Natural killer cell treated with Interleukin-12 subunit alpha and Interleukin-12 subunit beta and Interleukin-15 and Interleukin-18, amount 100 ng/mL, for 72 hours (primary cell): ENCODE measurements at places on chromosomes 4 and X.

- H3K27me3 ChIP-seq, result peaks cover 19% of the 10 kb centered on the region
- no peak overlapping the region for H3K27ac ChIP-seq
- H3K4me3 ChIP-seq, result no peak overlapping the region
- no peak for DNase-seq
Measured at GRCh38 chr4:173488656-173489055, 41.4 kb downstream of the HAND2 start.

DNA sequence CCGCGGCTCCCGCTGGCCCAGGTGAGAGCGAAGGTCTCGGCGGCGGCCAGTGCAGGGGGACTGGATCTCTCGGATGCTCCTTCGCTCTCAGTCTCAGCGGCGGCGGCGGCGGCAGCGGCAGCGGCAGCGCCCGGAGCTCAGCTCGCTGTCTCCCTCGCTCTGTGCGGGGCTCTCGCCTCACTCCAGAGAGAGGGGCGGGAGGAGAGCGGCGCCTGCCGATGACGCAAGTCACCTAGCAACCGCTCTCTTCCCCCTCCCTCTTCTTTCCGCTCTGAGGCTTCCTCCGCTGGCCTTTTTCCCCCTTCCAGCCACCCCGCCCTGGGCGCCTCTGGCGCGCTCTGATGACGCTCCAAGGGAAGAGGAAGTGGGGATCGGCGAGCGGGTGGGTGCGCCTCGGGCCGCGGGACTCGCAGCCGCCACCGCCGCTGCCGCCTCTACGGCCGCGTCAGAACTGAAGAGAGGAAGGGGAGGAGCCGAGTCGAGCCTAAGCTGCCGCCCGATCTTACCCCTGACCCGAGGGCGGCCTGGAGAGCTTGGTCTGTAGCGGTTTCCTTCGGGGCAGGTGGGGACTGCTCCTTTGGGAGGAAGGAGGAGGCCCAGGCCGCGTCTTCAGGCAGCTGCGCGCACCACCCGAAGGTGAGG, at the start of gene FBXW7:
TSS of gene FBXW7 (minus strand) at position 190 of the 642 bp plus-strand sequence. CDS start 124,289 bp downstream, outside the sequence.
- H3K4me3 ChIP-seq, result peak within 1 kb of the TSS; percentile 99
- peak; percentile 100 for DNase-seq
- H3K4me1 ChIP-seq, result peaks cover 68% of the 10 kb centered on the region
- no peaks in the 10 kb centered on the region for H3K27me3 ChIP-seq

GRCh38 chr4:184318852-184319251, 101.2 kb upstream of the ENPP6 start:
- H3K27me3 ChIP-seq, result no peaks in the 10 kb centered on the region
- H3K27ac ChIP-seq, result peak overlapping the region; percentile 94
- H3K36me3 ChIP-seq, result no peaks in the 10 kb centered on the region
- DNase-seq, result no peak
- H3K4me1 ChIP-seq, result peaks cover 36% of the 10 kb centered on the region

GRCh38 chr4:38382520-38382919, 281.5 kb upstream of the KLF3 start:
- H3K27ac ChIP-seq, result peak overlapping the region; percentile 36
- no peaks in the 10 kb centered on the region for H3K27me3 ChIP-seq
- DNase-seq, result no peak
- H3K36me3 ChIP-seq, result peaks cover 3% of the 10 kb centered on the region
- no peak overlapping the region for H3K4me3 ChIP-seq

- no peak for DNase-seq
- H3K27ac ChIP-seq, result no peak within 1 kb of the TSS
- H3K4me1 ChIP-seq, result no peaks in the 10 kb centered on the region
- no peaks in the 10 kb centered on the region for H3K27me3 ChIP-seq
- no peaks in the 10 kb centered on the region for H3K36me3 ChIP-seq
Measured at GRCh38 chr4:174828845-174829701, at the start of gene GLRA3. GLRA3 (minus strand) TSS chr4:174829247; CDS start chr4:174828811, 436 bp downstream.

- H3K4me1 ChIP-seq, result peaks cover 41% of the 10 kb centered on the region
- no peaks in the 10 kb centered on the region for H3K27me3 ChIP-seq
- no peak for DNase-seq
- no peak overlapping the region for H3K27ac ChIP-seq
- H3K36me3 ChIP-seq, result peaks cover 6% of the 10 kb centered on the region
Measured at GRCh38 chr4:48403358-48403757, 62.0 kb downstream of the SLAIN2 start.

GRCh38 chr4:107902715-107903114, 28.6 kb upstream of the CYP2U1 start:
- peaks cover 3% of the 10 kb centered on the region for H3K4me1 ChIP-seq
- H3K27ac ChIP-seq, result no peak overlapping the region
- H3K27me3 ChIP-seq, result peaks cover 3% of the 10 kb centered on the region
